NAMALWA (cell line): ENCODE measurements at places on chromosomes 13 and 19.

GRCh38 chr19:56119582-56119978 lies 1.5 kb downstream of the ZNF787 start:
- no peak for DNase-seq

DNA sequence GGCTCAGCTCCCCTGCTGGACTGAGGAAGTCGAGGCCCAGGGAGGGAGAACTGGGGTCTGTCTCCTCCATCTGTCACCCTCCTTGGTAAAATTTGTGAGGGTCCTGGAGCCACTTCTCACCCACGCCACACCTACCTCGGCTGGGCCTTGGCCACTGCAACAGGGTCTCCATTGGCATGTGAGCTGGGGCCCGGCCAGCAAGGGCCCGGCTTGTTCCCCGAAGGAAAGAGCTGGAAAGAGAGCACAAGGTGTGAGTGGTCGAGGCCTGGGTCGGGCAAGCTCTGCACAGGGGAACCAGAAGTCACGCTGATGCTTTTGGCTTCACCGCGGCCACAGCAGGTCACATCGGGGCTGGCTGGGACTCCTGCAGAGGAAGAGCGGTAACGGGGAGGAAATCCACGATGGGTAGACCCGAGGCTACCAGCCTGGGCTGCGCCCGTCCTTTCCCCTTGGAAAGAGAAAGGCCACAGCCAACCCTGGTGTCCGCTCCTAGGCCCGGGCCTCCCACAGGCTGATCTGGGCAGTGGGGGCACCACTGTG lies 9.0 kb downstream of the NANOS3 start:
- no peak for DNase-seq

DNA sequence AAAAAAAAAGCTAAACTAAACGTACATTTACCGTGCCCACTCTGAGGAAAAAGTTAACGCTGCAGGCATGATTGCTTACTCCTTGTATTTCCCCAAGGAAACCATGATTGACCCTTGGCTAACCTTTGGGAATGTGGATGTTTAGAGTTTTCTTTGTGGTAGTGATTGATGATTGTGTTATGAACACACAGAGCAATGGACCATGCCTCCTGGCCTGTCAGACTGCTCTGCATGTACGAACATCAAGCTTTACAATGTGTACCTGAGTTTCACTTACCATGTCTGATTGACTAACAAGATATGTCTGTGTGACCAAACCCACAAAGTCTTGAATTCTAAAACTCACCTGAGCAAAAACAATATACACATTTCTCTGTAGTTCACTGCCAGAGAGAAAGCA lies 35.1 kb downstream of the MYCBP2 start:
- DNase-seq: no peak

DNA sequence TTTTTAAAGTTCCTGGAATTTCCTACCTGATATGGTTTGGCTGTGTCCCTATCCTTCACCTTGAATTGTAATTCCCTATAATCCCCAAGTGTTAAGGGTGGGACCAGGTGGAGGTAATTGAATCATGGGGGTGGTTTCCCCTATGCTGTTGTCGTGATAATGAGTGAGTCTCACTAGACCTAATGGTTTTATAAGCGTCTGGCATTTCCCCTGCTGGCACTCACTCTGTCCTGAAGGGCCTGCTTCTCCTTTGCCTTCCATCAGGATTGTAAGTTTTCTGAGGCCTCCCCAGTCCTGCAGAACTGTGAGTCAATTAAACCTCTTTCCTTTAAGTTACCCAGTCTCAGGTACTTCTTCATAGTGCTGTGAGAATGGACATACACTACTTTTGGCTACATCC lies 298.7 kb downstream of the HS6ST3 start:
- DNase-seq: no peak
